Stimulated activated CD4-positive, alpha-beta T cell treated with anti-CD3 and anti-CD28 coated beads, TNF-alpha, amount 100 ng/mL, for 4 hours (primary cell): ENCODE measurements at places on chromosomes 1 and 21.

DNA sequence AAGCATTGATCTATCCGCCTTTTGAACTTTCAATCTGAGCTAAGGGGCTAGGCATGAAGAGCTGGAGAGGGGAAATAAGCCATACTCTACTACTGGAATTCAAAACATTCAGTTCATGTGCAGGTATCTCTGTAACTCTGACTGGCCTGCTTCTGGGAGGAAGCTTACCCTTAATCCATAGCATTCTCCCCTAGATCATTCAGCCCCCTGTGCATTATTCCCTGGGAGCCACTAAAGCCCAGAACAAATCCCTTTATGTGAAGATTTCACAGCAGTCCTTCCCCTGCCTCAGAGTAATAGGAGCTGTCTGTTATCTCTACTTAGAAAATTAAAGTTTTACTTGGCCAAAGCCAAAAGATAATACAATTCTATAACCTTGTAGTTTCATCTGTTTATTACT lies 300.7 kb downstream of the SEC16B start:
- no peak for DNase-seq

- no peak for DNase-seq
Observed at GRCh38 chr1:185857442-185857841, 123.3 kb downstream of the HMCN1 start.

GRCh38 chr1:183533617-183534174 lies 56.6 kb downstream of the NCF2 start:
- no peak for DNase-seq

DNA sequence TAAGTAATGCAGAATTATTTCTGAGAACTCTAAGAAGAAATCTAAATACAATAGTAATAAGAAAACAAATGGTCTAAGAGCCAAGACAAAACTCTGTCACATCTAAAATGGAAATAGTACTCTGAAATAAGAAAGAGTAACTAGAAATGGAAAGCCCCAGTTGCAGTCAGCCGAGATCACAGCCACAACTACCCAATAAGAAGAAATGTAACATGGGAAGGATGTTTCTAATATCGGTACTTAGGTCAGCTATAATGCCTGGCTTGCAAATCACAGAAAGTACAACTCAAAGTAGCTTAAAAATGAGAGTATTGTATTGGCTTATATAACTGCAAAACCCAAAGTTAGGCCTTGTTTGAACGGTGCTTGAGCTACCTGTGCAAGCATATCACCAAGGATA lies 58.6 kb upstream of the USP25 start:
- DNase-seq = no peak

GRCh38 chr21:39037807-39038405 lies 145.3 kb downstream of the PSMG1 start:
- no peak for DNase-seq

- DNase-seq = no peak
Observed at GRCh38 chr1:177780096-177780700, 189.7 kb downstream of the SEC16B start.

DNA sequence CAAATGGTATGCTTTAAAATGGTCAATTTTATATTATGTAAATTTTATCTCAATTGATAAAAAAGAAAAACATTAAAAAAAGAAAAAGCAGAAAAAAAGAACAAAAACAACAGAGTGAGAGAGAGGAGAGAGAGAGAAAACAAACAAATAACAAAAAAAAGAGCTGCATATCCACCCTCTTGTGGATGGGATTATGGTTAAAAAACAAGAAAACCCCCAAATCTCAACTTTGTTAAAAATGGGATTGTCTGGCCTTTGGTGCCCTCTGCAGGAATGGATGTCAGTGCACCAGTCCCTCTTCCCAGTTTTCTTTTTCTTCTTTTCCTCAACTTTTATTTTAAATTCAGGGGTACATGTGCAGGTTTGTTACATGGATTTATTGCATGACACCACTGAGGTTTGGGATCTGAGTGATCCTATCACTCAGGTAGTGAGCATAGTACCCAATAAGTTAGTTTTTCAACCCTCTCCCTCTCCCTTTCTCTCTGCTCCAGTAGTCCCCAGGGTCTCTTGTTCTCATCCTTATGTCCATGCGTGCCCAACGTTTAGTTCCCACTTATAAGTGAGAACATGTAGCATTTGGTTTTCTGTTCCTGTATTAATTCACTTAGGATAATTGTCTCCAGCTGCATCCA lies 28.1 kb downstream of the RNF187 start:
- DNase-seq = no peak

- no peak for DNase-seq
Observed at GRCh38 chr1:234943836-234944402, 184.7 kb downstream of the TOMM20 start.

DNA sequence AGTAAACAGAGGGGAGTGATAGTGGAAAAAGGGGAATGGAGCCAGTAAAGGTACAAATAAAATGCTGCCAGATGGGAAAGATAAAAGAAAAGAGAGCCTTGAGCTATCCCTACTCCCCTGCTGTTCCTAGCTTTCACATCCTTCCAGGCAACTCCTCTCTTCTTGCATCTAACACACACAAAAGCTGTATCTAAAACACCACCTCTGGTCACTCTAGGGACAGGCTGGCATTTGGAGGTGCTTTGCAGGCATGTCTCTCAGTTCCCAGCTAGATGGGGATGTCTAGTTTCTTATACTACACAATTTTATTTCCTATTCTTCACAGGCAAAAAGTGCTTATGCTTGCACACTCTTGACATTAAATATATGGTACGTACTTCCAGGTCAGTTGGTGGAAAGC lies 185.1 kb upstream of the ST6GALNAC5 start:
- no peak for DNase-seq
